NCI-H524 (cell line): ENCODE measurements at places on chromosomes 5 and 9.

- no peak for DNase-seq
These were observed 45.5 kb downstream of the COL27A1 start for GRCh38 chr9:114200721-114201300.

DNA sequence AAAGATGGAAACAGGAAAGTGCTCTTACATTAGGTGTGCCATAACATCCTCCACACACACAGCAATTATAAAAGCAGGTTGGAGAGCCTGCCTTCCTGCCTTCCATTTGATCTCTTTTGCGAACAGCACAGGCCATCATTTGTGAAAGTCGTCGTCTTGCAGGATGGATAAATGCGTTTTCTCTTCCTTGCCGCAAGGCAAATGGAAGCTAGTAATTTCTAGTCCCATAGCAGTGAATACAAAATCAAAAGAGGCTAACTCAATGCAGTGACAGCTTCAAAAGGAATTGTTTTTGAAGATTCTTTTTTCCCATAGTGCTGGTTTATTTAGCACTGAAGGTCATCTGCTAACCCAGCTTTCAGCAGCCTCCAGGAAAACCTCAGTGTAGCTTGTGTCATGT is 178.8 kb downstream of the GIN1 start:
- DNase-seq = no peak

GRCh38 chr9:18014556-18014955 is 435.7 kb downstream of the SH3GL2 start:
- DNase-seq = no peak

GRCh38 chr9:38727497-38728001 is 7.6 kb upstream of the FAM240B start:
- DNase-seq = peak; percentile 10

- no peak for DNase-seq
These were observed 1808.8 kb upstream of the ACO1 start for GRCh38 chr9:30575691-30576090.

DNA sequence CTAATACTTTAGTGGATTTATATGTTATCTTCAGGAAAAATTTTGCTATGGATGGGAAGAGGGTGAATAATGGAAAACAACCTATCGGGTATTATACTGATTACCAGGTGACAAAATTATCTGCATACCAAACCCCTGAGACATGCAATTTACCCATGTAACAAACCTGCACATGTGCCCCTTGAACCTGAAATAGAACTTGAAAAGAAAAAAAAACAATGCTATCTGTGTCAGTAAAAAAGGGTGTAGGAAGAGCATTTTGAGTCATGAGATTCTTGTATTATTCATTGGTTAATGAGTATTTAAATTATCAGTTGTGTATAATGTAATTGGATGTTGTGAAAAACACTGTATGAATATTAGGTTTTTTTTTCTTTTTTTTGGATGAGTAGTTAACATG is 75.4 kb downstream of the PRR16 start:
- no peak for DNase-seq

- no peak for DNase-seq
These were observed 113.7 kb upstream of the EPB41L4A start for GRCh38 chr5:112532654-112533360.

GRCh38 chr5:169049712-169050111 is 251.2 kb downstream of the SLIT3 start:
- no peak for DNase-seq

DNA sequence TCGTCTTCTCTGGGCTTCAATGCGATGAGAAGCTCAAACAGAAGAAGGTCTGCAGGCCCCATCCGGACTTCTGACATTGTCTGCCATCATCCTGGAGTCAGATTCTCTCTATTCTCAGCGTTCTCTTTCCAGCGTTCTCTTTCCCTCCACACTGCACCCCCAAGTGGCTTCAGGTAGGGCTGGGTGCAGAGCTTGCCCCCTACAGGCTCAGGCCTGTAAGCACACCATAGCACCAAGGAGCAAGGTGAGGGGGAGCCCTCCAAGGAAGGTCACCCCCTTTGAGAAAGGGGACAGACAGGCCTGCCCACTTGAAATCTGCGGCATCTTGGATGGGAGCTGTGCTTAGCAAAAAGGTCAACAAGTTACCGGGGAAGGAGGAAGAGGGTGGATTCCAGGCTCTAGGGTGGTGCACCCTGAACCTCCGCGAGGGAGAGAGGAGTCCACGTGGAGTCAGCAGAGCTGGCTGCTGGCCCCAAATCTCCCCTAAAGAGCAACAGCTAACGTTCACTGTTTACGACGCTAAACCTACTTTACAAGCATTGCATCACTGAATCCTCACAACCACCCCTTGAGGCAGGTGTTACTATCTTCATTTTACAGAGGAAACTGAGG is 27.5 kb downstream of the GPX3 start:
- no peak for DNase-seq

DNA sequence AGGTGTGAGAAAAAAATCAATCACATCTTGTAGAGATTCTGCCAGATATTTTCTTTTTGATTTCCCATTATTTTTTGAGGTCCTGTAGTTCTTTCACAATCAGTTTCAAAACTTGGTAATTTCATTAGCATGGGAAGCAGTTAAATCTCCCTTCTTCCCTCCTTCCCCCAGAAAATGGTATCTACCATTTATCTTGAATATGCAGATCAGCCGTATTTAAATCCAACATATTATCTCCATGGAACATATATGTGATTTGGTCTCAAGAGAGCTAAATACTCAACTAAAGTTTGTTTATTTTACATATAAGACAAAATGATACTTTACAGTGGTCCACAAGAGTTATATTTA is 1034.8 kb downstream of the CDH12 start:
- no peak for DNase-seq

DNA sequence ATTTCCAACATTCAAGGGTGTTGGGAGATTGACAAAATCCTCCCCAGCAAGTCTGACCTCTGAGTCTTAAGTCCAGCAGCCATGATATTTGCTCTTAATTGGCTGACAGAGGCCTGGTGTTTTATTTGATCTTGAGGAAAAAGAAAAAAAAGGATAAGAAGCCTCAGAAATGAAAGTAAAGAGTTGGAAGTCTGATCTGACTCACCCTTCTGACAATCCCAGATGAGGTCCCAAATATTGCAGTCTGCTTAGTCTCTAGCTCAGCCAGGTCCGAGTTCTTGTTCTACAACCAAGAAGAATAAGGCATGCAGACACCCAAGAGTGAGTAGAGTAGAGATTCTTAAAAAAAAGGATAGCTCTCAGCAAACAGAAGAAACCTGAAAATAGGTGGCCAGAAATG is 632.5 kb upstream of the ST8SIA4 start:
- no peak for DNase-seq

DNA sequence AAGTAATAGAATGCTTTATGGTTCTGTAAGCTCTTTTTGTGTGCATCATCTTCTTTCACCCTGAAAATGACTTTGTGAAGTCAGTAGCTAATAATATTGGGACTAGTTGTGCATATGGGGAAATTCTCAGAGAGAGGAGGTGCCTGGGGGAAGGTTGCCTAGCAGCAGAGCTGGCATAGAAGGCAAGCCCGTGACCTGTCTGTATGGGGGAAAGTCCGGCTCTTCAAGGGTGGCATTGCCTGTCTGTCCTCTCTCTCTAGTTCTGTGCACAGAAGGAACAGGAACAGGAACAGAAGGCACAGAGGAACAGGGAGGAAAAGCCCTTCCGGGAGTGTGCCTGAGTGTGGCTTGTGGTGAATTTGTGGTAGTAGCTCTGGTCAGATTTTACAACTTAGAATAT is 33.1 kb downstream of the SH3GL2 start:
- DNase-seq = peak; percentile 17

DNA sequence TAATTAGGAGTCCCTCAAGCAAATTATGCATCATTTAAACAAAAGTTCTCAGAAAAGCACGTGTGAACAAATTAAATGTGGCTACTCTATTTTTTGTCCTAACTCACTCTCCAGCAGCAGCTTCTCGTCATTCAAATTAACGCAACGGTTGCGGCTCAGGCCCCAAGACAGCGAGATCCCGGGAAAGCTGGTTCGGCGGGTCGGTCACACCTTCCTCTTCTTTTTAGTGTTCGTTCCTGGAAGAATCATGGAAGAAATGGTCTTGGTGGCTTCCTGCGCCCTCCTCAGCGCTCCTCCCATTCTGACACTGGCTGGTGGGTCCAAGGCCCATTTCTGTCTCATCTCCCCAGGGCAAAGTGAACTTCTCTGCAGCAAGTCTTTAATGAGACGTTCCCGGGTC is 382.8 kb upstream of the IRX1 start:
- DNase-seq = no peak

GRCh38 chr5:52743970-52744369 is 43.7 kb upstream of the ITGA1 start:
- no peak for DNase-seq

- DNase-seq = no peak
These were observed 148.7 kb downstream of the DEPDC1B start for GRCh38 chr5:60551250-60551649.

DNA sequence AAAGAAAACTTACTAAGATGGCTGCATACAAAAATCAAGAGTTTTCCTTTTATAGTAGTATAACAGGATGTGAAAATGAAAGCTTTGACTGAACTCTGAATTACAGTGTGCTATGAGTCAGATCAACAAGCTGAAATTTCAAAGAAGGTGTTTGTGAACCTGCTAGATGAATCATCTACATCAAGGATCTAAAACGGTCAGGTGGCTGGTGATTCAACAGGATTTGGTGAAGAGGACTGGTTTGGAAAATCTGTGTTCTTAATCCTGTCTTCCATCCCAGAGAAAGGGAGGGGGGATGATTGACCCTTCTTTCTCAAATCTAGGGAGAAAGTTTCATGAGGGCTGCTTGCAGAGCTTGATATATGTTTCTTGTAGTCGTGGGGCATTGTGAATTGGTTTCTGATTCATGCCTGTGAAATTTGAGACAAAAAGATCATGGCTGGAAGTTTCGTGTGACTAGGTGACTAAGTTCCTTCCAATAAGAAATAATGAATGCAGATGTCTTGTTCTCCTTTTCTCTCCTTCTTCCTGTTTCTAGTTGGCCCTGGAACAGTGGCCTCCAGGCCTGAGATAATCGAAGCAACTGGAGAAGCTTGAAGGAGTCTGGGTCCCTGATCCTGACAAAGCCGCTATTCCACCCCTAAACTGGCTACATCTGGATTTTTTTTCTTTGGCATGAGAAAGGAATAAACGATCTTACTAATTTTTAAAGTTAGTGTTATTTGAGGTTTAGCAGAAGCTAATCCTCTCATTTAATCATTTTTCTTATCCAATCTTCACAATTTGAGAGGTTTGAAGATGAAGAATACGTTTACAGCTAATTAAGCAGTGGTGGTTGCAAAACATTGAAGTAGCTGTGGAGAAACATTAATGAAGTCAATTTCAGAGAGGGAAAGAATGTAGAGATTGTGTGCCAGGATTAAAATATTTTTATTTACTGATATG is 67.2 kb downstream of the MRPS30 start:
- DNase-seq = no peak

DNA sequence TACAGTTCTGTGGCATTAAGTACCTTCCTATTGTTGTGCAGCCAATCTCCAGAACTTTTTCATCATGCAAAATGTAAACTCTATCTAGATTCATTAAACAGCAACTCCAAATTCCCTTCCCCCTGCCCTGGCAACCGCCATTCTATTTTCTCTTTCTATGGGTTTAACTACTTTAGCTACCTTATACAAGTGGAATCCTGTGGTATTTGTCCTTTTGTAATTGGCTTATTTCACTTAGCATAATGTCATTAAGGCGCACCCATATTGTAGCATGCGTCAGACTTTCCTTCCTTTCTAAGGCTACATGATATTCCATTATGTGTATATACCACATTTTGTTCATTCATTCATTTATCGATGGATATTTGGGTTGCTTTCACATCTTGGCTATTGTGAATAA is 142.4 kb downstream of the CAAP1 start:
- DNase-seq = no peak

DNA sequence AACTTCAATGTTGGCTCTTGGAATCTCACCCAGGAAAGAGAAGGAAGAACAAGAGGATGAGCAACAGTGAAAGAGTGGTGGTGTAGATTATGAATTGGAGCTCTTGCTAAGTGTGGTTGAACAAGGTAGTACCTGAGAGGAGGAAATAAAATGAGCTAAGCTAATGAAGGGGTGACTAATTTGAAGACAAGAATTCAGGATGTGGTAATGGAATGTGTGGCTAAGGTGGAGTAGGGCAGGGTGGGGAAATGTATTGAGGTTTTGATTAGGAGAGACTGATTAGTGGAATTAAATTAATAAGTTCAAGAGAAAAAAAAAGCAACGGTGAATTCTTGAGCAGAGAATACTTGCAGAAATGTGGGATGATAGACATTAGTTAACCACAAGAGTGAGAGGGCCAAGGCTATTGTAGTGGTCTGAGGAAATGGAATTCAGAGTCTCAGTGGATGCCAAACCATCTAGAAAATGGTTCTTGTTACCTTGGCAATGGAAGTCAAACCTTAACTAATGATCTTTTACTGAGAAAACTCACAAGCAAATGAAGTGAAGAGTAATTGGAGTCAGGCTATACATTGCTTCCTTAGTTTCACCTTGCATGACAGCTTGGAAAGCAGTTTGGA is 648.3 kb upstream of the ZNF608 start:
- no peak for DNase-seq

DNA sequence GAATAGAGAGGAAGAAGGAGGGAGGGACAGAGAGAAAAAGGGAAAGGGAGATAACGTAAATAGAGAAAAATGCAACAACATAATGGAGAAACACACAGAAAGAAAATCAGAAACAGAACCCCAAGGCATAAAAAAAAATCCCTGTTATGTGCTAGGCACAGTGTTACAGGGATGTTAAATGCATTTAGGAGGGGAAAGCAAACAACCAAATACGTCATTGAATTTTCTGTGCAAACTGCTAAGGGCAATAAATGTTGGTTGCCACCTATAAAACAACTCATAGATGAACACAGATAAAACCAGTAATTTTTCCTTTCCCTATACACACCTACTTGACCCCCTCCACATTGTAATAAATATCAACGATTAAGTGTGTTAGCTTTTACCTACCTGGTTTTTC is 51.3 kb upstream of the ASTN2 start:
- no peak for DNase-seq

DNA sequence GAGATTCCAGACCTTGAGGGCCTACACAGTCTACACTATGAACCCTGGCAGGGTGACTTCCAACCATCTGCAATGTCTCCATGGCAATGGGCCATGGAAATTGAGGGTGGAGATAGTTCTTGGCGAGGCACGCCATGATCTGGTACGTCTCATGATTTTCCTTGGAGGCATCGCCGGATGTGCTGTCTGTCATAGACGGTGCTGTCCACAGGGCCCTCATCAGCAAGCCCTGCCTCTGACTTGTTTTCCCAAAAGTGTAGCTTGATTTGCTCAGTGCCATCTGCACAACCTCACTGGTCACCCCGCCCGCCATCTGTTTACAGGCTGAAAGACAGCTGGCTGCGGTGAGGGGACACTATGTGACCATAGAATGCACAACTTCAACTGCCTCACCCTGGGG is 73.5 kb downstream of the BOD1 start:
- no peak for DNase-seq

DNA sequence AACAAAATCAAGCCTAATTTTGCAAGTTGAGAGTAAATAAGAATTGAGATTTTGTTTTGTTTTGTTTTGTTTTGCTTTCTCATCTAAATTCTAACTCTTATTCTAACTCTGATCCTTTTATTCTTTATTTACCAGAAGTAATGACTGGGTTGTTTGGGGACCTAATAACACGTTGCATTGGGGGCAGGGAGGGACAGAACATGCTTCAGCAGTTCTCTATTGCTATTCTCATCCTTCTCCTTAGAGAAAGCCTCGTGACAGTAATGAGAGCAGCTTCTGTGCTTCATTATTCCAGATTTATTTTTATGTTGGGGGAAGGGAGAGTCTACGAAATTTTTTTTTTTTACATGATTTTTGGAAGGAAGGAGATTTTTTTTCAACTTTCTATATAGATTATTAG is 21.1 kb downstream of the CPEB4 start:
- no peak for DNase-seq
